NCI-H2081 (cell line): ENCODE measurements at places on chromosomes 11 and 22.

- DNase-seq, result no peak
Measured at GRCh38 chr22:50481440-50482106, at the start of gene ADM2. TSS of gene ADM2 (plus strand) at chr22:50481543. CDS start at chr22:50481848, 305 bp downstream.

DNA sequence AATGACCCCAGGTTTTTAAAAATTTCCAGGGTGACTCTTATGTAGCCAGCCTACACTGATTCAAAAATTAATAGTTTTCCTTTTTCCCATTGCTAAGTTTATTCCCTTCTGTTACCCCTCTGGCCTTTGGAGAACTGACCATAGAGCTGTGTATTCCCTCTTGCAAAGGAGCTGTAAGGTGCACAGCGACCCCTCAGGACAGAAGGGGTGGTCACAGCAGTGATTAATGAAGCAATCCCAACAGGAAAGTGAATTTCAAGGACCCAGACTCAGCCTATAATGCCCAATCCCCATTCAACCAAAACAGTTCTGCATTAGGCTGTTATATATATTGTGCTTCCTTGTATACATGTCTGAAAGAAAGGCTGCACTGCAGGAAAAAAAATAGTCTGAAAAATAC is 147.1 kb downstream of the WT1 start:
- no peak for DNase-seq

- peak; percentile 56 for DNase-seq
Measured at GRCh38 chr22:19970479-19971275, 29.1 kb upstream of the TXNRD2 start.

DNA sequence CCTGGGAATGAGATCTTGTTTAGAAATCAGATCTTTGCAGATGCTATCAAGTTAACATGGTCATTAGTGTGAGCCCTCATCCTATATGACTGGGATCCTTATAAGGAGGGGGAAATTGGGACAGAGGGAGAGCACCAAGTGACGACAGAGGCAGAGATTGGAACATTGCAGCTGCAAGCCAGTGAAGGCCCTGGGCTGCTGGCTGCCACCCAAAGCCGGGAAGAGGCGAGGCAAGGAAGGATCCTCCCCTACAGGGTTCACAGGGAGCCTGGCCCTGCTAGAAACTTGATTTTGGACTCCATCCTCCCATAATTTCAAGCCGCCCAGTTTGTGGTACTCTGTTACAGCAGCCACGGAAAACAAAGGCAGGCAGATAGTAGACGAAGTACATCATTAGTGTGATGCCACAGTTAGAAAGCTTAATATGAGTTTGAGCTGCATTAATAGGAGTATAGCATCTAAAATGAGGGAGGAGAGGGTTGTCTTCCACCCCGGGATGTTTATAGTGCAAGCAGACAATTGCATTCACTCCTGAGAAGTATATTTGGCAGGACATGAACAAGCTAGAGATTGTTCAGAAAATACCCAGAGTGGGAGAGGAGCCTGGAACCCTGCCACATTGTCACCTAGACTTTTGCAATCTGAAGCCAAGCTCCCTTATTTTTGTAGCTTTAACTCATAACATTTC is 56.8 kb upstream of the CLMP start:
- DNase-seq, result no peak

GRCh38 chr11:23364076-23364475 is 503.8 kb upstream of the CCDC179 start:
- DNase-seq, result no peak

- no peak for DNase-seq
Measured at GRCh38 chr11:78158987-78159652, 19.7 kb upstream of the ALG8 start.
